ENCODE measurements at places on chromosomes 1 and 21. TPM values are rescaled to one million over a fixed set of nuclear protein-coding genes. Genes with fewer than 3 reads are reported as not detected.

The C8A gene
- total RNA-seq, result 0.12 TPM

The MAST2 gene
- 7.6 TPM for total RNA-seq

The RHBDL2 gene
- not detected for total RNA-seq

The PTCH2 gene
- total RNA-seq, result 1.8 TPM

The DENND2C gene
- 0.79 TPM for total RNA-seq

The SYT11 gene
- total RNA-seq, result 10.8 TPM

The FCRL5 gene
- total RNA-seq, result 0.98 TPM

The KRTAP21-2 gene
- total RNA-seq, result not detected

The SPATA1 gene
- total RNA-seq, result 1.3 TPM

The S100A4 gene
- 326 TPM for total RNA-seq
